IPS-NIHi11 (cell line): ENCODE measurements at places on chromosomes 3 and 15.

DNA sequence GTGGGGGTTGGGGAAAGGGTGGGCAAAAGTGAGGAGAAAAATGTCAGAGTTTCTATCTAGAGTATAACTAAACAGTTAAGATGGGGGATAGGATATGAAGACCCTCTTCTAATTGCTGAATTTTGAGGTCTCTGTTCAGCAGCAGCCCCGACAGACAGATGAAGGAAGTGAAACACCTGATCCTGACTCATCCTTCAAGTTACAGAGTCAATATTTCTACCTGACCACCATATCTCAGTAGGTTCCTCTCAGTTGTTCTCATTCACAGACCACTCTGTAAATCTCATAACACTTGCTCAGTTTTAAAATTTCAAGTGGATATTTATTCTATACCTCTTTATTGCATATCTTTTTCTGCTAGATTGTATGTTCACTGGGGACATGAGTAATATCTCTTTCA, 69.5 kb downstream of the CCDC54 start:
- no peak for DNase-seq

DNA sequence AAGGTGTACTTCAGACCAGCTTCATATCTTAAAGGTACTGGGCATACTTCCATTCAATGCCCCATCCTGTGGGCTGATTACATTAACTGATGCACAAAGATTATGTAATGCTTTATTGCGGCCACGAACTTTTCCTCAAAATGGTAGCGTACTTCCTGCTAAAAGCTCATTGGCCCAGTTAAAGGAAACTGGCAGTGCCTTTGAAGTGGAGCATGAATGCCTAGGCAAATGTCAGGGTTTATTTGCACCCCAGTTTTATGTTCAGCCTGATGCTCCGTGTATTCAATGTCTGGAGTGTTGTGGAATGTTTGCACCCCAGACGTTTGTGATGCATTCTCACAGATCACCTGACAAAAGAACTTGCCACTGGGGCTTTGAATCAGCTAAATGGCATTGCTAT, 3.4 kb downstream of the SKIL start:
- no peak for DNase-seq

DNA sequence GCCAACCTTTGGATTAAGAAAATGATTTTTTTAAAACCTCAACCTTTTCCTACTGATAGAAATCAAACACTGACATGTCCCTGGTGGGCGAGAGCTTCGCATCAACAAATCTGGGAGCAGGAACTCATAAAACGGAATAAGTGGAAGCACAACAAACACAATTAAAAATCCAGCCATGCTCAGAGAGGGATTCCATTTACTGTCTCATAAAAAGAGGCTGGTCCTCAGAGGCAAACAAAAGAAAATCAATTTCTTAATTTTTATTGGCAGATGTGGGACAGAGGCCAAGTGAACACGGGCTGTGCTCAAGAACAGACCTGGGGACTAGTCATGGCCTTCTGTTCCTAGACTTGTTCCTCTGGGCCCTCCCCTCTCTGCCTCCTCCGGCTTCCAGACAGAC, 214.5 kb downstream of the NTRK3 start:
- no peak for DNase-seq

DNA sequence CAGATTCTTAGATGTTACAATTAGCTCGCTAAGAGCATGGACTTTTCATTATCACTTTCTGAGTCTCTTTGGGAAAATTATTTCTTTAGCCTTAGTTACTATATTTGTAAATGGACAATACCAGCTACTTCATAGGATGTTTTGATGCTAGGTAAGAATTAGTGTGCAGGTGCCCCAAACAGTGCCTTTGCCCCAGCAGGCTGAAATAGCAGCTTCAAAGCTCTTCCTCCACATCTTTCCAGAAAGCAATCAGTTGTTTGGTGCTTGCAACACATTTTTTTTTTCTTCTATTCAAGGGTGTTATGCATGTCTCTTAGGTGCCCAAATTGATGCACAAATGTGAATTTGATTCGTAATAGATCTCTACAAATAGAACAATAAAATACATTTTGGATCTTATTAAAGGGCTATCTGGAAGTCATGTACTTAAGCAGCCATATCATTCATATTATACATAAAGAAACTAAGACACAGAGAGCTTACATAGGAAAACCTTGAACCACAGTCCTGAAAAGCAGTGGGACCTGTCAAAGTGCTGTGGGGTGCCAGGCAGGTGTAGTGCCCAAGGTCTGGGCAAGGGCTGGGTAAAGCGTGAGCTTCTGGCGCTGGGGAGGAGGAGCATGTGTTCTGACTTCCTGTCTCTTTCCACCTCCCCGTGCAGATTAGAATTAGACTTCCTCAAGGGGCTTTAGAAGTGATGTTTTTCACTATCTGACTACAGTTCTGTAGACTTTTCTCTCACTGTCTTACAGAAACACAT, 62.9 kb downstream of the FNDC3B start:
- DNase-seq, result no peak

- peak; percentile 72 for DNase-seq
Observed at GRCh38 chr15:66269326-66270090, 16.0 kb upstream of the MEGF11 start.

GRCh38 chr3:196667056-196667825, 27.7 kb downstream of the NRROS start:
- DNase-seq, result no peak

DNA sequence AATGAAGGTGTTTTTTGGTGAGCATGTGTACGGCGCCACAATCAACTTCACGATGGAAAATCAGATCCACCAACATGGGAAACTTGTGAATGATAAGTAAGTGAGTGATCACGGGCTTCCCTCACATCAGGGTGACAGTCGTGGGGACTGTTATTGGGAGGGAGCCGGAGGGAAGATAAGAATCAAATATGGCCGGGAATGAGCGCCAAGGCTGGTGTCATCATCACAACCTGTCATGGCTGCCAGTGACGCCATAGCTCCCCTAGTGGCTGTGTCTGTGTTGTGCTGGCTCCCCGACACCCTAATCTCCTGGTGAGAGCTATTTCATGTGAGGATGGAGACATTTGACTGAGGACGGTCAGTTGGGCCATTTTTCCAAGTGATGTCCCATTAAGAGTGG, 168.5 kb downstream of the SV2B start:
- DNase-seq, result peak; percentile 48

DNA sequence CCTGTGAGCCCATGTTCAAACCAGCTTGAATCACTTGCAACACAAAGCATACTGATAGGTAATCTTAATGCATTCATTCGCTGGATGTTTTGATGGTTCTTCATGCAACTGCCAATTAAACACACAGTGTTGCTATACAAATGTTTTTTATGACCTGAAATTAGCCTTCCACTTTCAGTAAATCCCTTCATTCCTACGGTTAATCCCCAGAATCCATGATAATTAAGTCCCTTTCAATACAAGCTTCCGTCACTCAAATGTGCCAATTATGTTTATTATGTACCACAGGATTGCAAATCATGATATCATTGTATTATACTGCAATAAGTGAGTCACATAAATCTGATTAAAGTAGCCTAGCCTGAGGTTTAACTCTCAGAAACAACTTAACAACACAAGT, 14.5 kb upstream of the LYZL4 start:
- no peak for DNase-seq

GRCh38 chr15:99707473-99708270, 25.6 kb downstream of the LYSMD4 start:
- DNase-seq, result no peak

- DNase-seq, result no peak
Observed at GRCh38 chr3:141448606-141449220, 38.1 kb upstream of the RASA2 start.

DNA sequence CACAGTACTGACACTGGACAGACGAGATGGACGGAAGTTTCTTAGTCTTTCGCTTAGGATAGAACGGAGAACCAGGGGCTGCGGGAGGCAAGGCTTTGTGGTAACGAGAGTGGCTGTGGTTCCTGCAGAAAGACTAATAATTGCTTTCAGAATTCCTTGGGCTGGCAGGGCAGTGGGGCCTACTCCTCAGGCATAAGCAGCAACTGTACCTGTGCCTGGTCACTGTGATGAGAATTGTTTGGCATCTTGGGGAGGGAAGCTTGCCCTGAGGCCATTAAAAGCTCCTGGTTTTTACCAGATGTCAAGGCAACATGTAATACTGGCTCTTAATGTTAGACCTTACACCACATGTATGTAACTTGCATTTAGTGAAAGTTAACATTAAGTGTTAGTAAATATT, 7.6 kb downstream of the NIPA2 start:
- no peak for DNase-seq

- DNase-seq, result no peak
Observed at GRCh38 chr3:143266511-143266910, 146.9 kb downstream of the CHST2 start.

DNA sequence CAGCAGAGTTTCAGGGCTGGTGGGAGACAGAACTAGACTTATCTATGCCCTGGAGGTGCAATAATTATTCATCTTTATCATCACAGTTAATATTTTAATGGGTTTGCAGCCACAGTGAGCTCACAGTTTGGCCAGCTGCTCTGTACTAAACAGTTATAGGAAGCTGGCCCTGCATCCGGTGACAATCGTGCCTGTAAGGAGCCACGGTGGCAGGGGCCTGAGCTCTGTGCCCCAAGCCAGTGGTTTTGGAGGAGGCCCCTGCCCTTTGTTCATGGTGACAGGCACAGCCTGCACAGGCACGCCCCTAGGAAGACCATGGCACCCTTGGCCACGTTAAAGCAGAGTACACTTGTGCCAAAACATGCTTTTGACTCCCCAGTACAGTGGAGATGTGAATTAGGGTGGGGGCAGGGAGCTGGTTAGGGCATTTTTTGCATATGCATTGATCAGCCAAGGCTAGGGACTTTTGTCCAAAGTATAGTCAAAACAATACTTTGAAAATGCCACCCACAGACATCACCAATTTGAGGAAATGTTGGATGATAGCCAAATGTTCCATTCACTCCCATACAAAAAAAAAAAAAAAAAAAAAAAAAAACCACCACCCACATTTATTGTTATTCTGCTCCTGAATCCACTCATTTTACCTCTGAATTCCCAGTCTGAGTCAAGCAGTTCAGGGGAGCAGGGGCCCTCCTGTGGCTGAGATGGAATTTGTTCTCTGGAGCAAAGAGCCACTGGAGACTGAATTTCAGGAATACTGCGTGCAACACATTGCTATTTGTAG, 3.4 kb upstream of the RFTN1 start:
- DNase-seq, result peak; percentile 65

GRCh38 chr3:24201301-24201700, 256.2 kb downstream of the NR1D2 start:
- no peak for DNase-seq

- no peak for DNase-seq
Observed at GRCh38 chr15:85007741-85008397, 26.2 kb downstream of the PDE8A start.

DNA sequence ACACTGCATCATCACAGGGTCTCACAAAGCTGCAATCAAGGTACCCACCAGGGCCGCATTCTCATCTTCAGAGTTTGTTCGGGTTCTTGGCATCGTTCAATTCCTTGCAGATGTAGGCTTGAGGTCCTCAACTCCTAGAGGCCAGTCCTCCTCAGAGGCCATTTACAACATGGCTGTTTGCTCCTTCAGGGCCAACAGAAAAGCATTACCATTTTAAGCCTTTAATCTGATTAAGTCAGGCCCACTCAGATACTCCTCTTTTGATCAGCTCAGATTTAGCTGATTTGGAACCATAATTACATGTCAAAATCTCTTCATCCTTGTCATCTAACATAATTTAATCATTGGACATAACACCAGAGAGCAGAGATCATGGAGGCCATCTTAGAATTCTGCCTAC, 55.4 kb downstream of the BFSP2 start:
- no peak for DNase-seq
